ENCODE measurements at places on chromosomes 1 and 21. TPM values are rescaled to one million over a fixed set of nuclear protein-coding genes. Genes with fewer than 3 reads are reported as not detected.

The SPRR3 gene
- not detected for total RNA-seq

The SLC44A3 gene
- total RNA-seq, result 0.18 TPM

The PROX1 gene
- total RNA-seq, result not detected

The FABP3 gene
- total RNA-seq, result 126 TPM

The CTSE gene
- total RNA-seq, result 0.18 TPM

The MX1 gene
- total RNA-seq, result 6.7 TPM

The LCE3E gene
- not detected for total RNA-seq

The OR2T2 gene
- not detected for total RNA-seq

The IGSF5 gene
- total RNA-seq, result not detected

The TBX15 gene
- not detected for total RNA-seq

The LIPI gene
- total RNA-seq, result not detected

The CFAP141 gene
- total RNA-seq, result not detected

The ATP6V1G3 gene
- total RNA-seq, result not detected

The MAP3K21 gene
- total RNA-seq, result 0.35 TPM

The FAM3B gene
- not detected for total RNA-seq

The MROH9 gene
- not detected for total RNA-seq

The IL10 gene
- not detected for total RNA-seq

The SERTAD4 gene
- under 0.01 TPM for total RNA-seq

The LRRIQ3 gene
- total RNA-seq, result 0.89 TPM

The ZMYND12 gene
- under 0.01 TPM for total RNA-seq

The DMRTA2 gene
- not detected for total RNA-seq

The TMOD4 gene
- not detected for total RNA-seq

The TTC39A gene
- under 0.01 TPM for total RNA-seq

The LMNA gene
- total RNA-seq, result 914 TPM

The SAMD11 gene
- total RNA-seq, result 3.2 TPM
